ENCODE measurements at places on chromosomes 3 and 15.

DNA sequence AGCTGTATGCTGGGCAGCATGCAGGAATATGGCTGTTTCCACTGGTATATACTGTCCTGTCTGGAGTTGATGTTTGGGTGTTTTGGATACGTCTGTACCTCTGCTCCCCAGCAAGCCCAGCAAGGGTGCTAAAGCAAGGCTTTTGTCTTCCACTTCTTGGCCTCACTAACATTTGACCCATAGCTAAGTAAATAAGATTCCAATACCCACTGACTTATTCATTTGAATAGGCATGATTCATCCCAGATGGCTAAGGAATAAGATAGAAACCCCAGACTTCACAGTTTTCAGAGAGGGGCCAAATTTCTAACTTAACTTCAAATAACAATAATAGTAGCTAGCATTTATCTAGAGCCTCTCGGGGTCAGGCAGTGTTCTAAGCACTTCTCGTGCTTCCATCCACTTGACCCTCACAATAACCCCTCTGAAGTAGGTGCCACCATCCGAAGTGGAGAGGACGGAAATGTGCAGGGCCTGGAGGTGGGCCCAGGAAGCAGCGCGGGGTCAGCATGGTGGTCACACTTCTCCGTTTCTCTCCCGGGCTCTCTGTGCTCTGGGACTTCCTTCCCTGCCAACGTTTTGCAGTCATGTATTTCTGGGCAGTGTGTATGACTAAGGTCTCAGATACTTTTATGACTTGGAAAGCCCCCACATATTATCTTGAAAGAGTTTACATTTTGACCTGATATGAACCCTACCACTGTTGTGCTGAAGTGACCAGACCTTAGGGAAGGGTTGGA is 39.3 kb downstream of the LRRK1 start:
- no peak for DNase-seq

GRCh38 chr3:32366638-32367397 is 24.8 kb upstream of the CMTM7 start:
- DNase-seq, result no peak

DNA sequence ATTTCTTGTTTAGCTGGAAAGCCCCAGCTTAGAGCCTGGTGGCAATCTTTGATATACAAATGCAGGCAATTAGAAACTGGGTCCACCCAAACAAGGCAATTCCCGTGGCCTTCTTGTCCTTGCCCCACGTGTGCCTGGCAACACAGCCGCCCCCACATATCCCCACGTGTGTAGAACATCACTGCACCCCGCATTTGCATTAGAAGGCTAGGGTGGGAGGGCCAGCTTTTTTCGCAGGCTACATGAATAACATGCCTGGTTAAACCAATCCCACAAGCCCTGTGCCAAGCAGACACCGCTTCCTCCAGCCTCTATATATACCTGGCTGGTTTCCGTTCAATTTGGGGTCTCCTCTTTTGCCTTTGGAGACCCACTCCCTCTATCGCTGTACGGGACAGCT is 250.2 kb downstream of the ZNF385D start:
- no peak for DNase-seq

- no peak for DNase-seq
These were observed 93.0 kb downstream of the SMAD3 start for GRCh38 chr15:67158367-67158766.

DNA sequence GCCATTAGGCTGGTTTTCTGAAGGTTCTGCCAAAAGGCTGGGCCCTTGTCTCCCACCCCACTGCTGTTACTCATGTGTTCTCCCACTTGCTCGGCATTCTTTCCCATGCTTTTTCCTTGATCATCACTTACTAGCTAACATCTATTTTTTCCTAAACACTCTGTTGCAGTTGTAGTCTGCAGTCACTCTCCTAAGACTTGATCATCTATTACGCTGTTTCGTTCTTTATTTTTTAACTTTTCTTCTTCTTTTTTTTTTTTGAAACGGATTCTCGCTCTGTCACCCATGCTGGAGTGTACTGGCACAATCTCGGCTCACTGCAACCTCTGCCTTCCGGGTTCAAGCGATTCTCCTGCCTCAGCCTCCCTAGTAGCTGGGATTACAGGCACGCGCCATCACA is 176.3 kb downstream of the IGF1R start:
- DNase-seq, result no peak

- no peak for DNase-seq
These were observed 9.5 kb upstream of the NR2F2 start for GRCh38 chr15:96320703-96321638.

GRCh38 chr3:72114773-72115172 is 329.8 kb upstream of the PROK2 start:
- DNase-seq, result no peak

DNA sequence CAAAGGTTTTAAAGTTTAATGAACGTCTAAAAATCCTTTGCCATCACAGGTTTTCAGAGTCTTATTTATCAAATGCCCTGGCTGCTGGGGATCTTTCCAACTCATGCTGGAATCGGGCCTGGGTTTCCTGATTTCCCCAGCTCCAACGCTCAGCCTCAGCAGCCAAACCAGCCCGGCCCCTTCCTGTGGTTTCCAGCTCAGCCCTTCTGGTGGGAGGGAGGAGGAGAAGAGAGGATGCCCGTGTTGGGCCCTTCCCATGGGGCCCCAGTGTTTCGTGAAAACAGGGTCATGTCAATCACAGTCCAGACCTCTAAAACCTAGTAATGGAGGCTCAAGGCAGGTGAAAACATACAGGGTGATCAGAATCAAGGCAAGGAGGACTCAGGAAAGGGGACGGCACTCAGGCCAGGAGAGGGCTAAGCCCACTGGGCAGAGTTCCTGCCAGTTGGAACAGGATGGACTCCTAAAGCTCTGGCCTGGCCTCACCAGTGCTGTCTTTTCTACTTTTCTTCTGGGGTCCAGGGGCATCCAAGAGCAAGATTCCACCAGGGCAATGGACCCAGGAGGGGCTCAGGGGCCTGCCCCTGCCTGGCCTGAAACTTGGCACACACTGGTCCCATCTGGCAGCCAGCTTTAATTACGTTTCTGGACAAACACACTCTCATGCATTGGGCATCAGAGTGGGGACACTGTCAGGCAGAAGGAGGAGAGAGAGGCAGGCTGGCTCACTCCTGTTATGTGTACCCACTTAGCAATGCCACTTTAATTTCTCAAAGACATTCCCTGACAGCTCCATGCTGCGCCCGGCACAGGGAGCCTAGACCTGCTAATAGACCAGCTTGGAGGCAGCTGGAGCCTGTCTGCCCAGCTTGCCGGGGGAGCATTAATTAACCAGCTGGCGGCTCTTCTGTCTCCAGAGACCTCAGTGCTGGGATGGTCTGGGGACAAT is 194.6 kb downstream of the FAM43A start:
- DNase-seq, result no peak

GRCh38 chr3:123658118-123658851 is 73.4 kb upstream of the HACD2 start:
- DNase-seq, result no peak

DNA sequence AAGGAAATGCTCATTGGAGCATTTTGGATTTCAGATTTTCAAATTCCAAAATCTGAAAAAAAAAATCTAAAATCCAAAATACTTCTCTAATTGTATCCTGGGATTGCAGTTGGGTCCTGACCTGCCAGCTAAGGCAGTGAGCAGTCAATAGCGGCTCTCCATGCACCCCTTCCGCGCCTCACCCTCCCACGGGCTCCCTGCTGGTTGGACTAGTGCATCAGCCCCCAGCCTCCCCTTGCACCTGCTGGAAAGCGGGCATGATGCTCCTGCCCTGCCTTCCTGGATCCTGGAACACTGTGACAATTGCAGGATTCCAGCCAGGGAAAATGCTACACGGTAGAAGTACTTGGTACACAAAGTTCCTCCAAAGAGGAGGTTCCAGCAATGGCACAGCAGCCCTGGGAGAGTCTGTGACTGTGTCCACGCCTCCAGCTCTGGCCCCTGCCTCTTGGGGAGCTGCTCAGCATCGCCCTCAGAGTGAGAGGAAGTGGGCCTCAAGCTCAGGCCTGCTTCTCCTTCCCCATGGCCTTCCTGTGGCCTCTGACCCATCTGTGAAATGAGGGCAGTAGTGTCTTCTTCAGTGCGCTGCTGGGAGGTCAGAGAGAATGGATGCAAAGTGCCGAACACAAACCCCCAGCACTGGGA is 39.5 kb upstream of the CHRNB4 start:
- DNase-seq, result no peak

GRCh38 chr3:64900156-64900555 is 212.4 kb upstream of the ADAMTS9 start:
- no peak for DNase-seq

DNA sequence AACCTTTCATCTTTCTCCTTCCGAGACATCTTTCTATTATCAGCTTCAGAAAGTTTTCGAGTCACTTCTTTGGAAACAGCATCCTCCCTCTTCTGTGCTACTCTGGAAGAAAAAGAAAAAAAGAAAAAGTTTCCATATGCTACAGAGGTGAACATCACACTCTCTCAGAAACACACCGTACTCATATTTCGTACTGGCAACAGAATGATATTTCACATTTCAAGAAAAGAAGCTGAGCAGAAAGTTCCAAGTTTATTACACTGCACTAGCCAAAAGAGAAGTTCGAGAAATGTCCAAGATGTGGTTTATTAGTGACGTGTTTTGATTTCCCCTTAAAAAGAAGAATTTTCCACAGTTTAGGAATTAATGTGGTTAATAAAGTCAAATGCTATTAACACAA is 6.0 kb downstream of the SSR3 start:
- no peak for DNase-seq

GRCh38 chr15:90268415-90268814 is 2.9 kb downstream of the NGRN start:
- no peak for DNase-seq

DNA sequence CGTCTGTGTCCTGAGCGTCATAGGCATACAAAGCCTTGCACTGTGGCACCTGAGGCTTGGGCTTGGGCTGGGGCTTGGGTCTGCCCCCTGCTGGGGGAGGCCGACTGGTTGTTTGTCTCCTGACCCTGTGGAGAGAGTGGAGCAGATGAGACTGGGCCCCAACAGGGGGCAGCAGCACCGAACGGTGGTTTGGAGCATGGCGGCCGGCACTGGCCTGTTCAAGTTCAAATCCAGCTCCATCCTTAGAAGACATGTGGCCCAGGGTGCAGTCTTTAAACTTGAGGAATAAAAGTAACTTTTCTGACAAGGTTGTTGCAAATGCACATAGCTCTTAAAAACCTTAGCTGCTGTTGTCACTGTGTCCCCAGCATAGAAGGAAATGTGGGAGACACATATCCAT is 33.3 kb downstream of the CCNB2 start:
- peak; percentile 39 for DNase-seq

DNA sequence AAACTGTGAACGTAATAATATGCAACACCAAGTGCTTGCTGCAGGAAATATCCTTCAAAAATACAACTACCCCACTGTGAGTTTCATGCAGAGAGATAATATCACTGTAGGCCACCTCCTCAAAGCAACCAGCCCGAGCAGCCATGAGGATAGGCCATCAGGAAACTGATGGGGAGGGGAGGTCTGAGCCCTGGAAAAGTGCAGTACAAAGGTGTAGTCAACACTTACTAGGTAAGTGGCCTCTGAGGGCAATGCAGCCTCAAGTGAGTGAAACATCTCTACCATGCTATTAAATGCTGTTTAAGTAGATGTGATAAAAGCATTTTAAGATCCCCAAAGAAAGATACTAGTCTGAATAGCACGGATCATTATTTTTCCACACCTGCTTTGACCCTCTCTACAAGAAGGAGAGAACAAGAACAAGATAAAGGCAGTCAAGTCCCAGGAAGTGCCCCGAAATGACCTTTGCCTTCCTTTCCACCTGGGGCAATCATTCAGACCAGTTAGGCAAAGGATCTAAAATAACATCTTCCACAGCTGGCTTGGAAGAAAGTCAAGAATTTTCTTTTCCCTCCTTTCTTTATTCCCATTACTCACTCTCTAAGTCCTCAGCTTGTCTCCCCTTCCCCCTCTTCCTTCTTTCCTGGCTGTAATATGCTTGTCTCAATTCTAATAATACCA is 62.8 kb downstream of the FMN1 start:
- no peak for DNase-seq

DNA sequence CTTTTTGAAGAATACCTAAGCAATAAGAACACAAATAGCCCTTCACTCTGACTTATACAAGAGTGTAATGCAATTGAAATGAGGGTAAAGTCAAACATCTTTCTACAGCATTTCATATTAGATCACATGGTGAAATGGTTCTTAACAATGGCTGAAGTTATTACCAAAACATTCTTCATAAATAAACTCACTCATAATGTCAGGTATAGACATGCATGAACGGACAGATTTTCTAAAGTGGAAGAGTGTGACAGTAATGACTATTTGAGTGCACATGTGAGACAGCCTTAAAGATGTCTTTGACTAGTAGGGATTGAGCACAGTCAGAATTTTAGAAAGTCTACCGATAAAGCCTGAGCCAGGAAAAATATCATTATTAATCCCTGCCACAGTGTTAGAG is 471.0 kb downstream of the ZPLD1 start:
- no peak for DNase-seq

DNA sequence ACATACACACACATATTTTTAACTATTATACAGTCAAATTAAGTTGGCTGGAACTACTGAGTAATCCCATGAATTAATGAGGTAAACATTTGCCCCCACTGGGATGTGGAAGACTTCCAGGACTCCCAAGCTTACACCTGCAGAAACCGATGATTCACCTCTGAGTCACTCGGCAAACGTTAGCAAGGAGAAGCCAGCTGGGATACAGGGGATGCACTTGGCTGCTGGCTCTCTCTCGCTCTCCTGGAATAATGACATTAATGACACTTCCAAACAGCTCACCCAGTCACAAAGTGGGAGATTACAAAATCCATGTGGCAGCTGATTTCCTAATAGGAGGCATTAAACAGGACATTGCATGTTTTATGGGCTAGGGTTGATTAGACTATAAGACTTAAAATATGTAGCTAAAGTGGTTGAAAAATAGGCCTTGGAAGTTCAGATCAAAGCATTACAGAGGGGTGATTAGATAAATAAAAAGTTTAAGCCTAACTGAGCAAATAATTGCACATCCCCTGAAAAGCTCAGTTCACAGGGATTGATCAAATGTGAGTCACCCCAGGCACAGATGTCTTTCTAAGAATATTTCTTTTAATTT is 500.9 kb downstream of the SOX2 start:
- no peak for DNase-seq

GRCh38 chr15:57057134-57057930 is 138.9 kb downstream of the TCF12 start:
- DNase-seq, result no peak

DNA sequence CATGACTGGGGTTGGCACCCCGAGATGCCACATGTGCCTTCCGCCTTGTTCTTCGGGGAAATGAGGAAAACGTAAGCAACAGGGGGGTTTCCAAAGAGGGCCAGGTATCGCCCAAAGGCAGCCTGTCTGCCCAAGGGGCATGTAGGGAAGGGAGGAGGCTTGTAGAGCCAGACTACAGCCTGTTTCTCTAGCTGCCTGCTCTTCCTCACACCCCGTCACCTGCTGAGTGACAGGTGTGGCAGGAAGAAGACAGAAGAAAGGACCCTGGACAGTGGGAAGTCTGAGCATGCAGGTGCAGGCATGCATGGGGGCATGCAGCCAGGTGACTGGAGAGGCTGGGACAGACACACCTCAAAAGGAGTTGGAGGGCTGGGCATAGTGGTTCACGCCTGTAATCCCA is 9.8 kb downstream of the PLA2G4E start:
- DNase-seq, result no peak
